ENCODE measurements at places on chromosomes 7 and 10.

GRCh38 chr7:100397315-100398081 lies 24.2 kb downstream of the PILRA start:
- DNase-seq, result no peak

GRCh38 chr7:87497482-87497881 lies 22.0 kb upstream of the ABCB4 start:
- no peak for DNase-seq

DNA sequence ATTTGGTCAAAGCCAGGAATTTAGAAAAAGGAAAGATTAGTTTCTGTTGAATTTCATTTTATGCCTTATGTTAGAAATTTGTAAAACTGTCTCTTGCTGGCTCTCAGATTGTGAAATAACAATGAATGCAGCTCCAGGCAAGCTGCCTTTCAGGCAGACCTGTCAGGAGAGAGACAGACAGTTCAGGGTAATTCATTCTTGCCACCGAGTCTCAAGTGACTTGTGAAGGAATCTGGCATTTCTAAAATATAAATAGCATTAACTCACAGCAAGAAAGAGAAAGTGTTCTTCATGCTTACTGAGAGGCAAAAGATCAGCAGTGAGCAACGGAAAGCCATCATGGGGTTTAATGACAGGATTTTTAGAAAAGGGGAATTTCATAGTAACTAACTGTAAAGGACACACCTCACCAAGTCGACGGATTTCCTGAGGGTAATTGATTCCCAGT lies 442.3 kb upstream of the AKR1E2 start:
- no peak for DNase-seq

GRCh38 chr7:140767418-140767817 lies 70.9 kb downstream of the NDUFB2 start:
- DNase-seq, result no peak

DNA sequence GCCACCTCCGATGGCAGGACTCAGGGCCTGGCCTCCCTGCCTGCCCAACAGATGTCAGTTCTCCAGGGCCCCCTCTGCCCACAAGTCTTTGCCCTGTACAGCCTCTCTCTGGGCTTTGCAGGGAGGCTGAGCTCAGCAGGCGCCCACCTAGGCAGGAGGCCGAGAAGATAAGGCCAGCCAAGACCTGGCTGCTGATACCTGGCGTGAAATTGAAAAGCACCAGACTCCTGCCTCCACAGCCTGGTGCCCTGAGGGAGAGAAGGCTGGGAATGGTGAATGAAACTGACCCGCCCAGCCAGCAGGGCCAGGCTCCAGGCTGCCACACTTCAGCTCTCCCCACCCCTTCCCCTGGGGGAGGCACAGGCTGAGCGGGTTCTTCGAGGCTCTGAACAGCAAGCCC lies 145.8 kb downstream of the CDH23 start:
- no peak for DNase-seq

- DNase-seq, result no peak
These were observed 5.8 kb downstream of the PSMA2 start for GRCh38 chr7:42926204-42926603.

GRCh38 chr7:65453341-65454030 lies 79.8 kb downstream of the ZNF92 start:
- DNase-seq, result no peak

DNA sequence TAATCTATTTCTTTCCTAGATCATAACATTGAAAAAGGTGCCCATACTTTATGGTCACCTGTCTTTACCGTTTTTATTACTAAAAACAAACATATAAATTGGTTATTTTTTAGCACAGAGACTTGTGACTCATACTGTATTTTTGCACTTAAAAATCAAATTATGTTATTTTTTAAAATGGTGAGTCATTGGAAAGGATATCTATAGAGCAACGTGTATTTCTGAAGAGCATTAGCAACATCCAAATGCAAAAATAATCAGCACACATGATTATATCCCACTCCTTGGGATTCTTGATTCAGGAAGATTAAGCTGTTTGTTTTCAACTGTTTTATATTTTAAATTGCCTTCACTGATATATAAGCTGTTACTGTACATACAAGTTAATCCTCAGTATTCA lies 40.7 kb upstream of the FMC1 start:
- no peak for DNase-seq

DNA sequence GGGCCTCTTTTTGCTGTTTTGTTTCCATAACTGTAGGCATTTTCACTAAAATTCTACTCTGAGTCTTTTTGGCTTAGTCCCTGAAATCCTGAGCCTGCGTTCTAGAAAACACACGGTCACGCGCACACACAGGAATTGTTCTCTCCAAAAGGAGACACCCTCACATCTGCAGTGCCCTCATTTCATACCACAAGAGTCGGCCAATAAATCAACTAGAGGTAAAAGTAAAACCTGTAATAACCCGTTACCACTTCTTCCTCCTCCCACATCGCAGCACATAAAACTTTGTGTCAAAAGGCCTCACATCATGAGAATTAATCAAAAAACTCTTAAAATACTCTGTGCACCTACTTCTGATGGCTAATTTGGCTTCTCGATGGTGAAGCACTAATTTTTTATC lies 133.3 kb upstream of the MGMT start:
- no peak for DNase-seq

DNA sequence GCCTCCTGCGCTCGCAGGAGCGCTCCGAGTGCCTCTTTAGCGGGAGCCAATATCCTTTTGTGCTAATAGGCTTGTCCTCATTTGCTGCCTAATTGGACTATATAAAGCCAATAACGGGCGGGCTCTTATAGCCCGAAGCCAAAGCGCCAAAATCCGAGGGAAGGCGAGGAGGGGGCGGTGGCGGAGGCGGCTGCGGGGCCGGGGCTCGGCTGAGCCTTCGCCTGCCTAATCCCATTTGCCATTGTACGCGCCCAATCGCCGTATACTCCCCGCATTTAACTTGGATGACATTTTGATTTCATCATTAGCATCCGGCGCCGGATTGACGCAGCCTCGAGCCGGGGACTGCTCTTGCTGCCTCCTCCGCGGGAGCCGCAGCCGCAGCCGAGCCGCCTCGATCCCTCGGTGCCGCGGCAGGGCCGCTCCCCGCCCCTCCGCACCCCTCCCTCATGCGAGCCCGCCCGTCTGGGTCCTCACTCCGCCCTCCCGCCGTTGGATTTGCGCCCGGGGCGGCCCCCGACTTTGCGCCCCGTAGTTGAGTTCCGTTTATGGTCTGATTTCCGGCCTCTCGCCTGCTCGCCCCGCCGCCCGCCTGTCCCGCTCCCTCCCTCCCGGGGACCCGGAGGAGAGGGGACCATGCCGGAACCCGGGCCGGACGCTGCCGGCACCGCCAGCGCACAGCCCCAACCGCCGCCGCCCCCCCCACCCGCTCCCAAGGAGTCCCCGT lies at the start of gene HMX3:
HMX3 (plus strand) TSS at position 556 of the 727 bp plus-strand sequence; CDS start at position 637, 81 bp downstream.
- DNase-seq, result no peak

DNA sequence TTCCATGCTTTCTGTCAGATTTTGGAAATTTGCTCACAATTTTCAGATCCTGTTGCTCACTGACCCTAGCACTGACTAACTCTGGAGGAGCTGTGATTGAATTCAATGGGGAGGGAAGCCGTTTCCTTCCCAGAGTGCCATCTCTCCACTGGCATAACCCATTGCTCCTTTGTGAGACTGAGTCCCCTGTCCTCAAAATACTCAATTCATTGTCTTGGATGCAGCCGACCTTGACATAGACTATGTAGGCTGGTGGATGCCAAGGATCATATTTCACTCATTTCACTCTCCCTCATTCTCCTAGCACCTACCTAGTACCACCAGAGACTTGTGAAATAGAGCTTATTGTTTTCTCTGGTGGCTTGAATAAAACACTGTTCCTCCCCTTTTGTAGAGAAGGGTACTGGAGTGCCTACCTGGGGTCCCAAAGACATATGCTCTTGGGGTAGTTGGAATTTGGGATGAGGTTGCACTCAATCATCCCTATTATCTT lies 511.3 kb upstream of the ZMIZ1 start:
- no peak for DNase-seq

DNA sequence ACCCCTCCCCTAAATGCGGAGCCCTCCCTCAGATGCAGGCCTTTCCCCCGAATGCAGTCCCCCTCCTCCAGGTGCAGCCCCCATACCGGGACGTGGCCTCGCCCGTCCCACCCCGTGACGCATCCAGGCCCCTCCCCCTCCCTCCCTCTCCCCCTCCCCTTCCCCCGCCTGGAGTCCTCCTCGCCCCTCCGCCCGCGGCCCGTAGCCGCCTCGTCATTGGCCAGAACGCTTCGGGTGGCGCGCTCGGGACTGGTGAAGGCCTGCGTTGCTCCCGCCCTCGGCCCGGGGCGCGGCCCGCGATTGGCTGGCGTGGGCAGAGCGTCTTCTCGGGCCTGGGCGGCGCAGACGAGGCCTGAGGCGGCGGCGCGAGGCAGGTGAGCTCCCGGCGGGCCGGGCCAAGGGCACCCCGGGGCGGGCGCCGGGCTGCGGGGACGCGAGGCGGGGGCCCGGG lies 16.0 kb upstream of the SUN1 start:
- DNase-seq, result peak; percentile 93

GRCh38 chr10:22712211-22712955 lies 2.0 kb downstream of the PIP4K2A start:
- no peak for DNase-seq

- no peak for DNase-seq
These were observed 83.5 kb upstream of the DDC start for GRCh38 chr7:50648570-50649169.

DNA sequence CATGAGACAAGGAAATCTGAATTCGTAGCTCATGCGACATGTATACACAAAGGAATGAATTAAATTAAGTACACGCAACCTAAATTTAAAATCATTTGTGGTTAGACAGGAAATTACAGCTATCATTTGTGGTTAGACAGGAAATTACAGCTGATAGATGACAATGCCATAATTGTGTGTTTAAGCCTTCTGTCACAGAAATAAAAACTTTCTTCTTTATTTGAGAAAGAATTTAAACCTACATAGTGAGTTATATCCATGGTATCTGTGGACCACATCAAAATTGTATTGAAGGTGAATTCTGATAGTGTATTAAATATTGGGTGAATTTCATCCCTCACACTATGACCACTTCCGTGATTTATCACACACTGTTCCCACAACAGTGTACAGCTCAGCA lies 362.9 kb downstream of the MAGI2 start:
- no peak for DNase-seq

GRCh38 chr10:130177250-130177649 lies 41.1 kb downstream of the GLRX3 start:
- no peak for DNase-seq

DNA sequence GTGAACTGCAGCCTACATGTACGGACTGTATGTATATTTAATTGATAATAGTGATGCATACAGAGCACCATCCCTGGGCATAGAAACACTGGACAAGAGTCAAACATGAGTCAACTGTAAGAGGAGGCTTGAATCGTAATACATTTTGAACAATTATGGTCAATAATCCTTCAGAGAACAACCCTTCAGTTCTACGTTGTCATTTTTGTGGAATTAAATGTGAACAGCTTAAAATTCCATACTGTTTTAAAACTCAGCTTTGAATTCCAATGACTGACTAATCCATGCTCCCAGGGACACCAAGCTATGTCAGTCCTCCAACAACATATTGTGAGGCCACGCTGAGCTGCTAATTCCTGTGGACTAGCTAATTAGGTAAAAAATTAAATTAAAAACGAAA lies 41.5 kb upstream of the KMT2E start:
- DNase-seq, result no peak

DNA sequence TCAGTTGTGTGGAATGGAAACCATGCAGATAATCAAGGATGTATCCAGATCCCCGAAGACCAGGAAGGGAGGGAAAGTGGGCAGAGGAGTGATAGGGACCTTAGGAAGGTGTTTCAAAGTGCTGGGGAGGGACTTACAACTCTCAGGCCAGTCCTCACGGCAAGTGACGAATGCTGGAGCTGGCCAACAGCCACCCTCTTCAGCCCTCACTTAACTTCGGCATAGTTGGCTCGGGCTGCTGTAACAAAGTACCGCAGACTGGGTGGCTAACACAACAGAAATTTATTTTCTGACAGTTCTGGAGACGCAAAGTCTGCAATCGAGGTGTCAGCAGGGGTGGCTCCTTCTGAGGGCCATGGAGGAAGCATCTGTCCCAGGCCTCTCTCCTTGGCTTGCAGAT lies 265.9 kb upstream of the YAE1 start:
- DNase-seq, result no peak

GRCh38 chr10:80131499-80131901 lies 1.0 kb upstream of the PLAC9 start:
- no peak for DNase-seq

- peak; percentile 5 for DNase-seq
These were observed 10.4 kb downstream of the CHST3 start for GRCh38 chr10:71974489-71975021.

DNA sequence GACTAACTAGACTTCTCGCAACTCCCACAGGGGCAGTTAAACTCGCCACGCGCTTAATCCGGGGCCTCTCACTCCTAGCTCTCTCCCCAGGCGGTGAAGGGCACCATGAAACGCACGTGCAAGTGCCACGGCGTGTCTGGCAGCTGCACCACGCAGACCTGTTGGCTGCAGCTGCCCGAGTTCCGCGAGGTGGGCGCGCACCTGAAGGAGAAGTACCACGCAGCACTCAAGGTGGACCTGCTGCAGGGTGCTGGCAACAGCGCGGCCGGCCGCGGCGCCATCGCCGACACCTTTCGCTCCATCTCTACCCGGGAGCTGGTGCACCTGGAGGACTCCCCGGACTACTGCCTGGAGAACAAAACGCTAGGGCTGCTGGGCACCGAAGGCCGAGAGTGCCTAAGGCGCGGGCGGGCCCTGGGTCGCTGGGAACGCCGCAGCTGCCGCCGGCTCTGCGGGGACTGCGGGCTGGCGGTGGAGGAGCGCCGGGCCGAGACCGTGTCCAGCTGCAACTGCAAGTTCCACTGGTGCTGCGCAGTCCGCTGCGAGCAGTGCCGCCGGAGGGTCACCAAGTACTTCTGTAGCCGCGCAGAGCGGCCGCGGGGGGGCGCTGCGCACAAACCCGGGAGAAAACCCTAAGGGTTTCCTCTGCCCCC lies 19.5 kb downstream of the WNT8B start:
- no peak for DNase-seq

- DNase-seq, result no peak
These were observed 6.6 kb downstream of the CPA2 start for GRCh38 chr7:130273081-130273932.

DNA sequence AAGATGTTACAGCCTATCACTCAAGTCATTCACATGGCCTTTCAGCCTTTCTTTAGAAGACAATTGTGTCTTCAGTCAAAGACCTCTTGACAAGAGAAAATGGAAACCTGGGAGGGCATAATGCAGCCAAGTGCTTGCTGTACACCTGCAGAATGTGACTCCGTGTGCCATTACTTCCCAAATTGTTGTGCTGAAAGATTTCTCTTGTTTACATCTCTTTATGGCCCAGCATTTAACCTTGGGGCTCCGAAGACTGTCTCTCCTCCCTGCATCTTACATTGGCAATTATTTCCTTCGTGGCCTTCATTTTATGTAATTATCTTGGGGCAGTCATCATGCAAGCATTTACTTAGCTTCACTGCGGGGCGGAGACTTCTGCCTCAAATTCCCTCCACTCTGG lies 287.0 kb downstream of the TCF7L2 start:
- DNase-seq, result no peak

- DNase-seq, result no peak
These were observed 50.9 kb upstream of the CDCA7L start for GRCh38 chr7:21996641-21997040.
